ENCODE measurements at places on chromosomes 6 and 20.

DNA sequence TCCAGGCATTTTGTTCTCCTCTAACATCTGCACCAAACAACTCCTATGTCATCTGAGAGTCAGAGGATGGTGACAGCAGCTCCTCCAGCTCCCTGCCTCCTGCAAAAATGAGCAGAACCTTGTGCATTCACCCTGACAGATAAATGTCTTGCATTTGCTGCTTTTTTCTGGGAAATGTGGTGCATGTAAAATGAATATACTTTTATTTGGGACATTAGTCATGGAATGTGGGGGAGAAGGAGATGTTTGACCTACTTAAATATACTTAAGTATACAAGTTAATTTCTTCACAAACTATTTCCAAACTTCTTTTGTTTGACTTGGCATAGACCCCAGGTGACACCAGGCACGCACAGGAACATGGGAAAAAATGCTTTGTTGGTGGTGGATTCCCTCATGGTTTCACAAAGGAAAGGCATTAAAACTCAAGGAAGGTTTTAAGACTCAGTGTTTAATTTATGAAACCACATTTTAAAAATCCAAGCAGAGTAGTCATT is 181.8 kb upstream of the MCHR2 start:
- peak; percentile 95 for DNase-seq

- DNase-seq: no peak
These were observed 223.7 kb upstream of the QKI start for GRCh38 chr6:163190786-163191185.

GRCh38 chr6:130815200-130816071 is 11.8 kb upstream of the SMLR1 start:
- no peak for DNase-seq

GRCh38 chr6:129162605-129163004 is 279.7 kb downstream of the LAMA2 start:
- DNase-seq: no peak

- peak; percentile 77 for DNase-seq
These were observed 85.5 kb upstream of the NT5E start for GRCh38 chr6:85364344-85364743.

DNA sequence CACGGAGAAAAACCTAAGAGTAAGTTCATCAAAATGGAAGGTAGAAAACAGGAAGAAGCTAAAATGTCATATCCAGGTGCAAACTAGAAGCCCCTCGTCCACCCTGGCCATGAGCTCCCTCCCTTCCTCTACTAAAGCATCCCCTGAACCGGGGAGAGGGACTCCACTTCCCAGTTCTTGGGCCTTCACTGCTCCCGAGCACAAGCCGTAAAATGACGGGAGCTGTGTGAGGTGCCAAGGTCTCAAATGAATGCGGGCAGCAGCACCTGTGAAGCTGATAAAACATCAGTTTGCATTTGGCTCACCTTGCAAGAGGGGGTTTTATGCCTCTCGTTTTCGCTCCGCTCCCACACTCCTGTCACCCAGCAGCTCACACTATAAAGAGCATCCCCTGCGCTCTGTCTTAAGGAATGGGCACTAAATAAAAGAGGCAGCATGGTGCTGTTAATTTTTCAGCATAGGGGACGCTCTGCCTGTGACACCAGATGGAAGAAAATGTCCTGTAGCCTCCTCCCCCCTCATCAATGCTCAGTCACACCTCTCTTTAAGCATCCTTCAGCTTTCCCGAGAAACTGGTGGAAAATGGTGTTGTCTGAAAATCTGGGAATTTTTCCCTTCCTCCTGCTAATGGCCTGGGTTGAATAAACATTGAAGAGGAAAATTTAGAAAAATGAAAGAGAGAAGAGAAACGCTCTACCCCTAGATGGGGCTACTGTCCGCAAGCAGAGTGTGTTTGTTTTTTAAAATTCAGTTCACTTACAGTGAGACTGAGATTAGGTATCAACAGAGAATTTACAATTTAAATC is 563.0 kb upstream of the AGPAT4 start:
- no peak for DNase-seq

DNA sequence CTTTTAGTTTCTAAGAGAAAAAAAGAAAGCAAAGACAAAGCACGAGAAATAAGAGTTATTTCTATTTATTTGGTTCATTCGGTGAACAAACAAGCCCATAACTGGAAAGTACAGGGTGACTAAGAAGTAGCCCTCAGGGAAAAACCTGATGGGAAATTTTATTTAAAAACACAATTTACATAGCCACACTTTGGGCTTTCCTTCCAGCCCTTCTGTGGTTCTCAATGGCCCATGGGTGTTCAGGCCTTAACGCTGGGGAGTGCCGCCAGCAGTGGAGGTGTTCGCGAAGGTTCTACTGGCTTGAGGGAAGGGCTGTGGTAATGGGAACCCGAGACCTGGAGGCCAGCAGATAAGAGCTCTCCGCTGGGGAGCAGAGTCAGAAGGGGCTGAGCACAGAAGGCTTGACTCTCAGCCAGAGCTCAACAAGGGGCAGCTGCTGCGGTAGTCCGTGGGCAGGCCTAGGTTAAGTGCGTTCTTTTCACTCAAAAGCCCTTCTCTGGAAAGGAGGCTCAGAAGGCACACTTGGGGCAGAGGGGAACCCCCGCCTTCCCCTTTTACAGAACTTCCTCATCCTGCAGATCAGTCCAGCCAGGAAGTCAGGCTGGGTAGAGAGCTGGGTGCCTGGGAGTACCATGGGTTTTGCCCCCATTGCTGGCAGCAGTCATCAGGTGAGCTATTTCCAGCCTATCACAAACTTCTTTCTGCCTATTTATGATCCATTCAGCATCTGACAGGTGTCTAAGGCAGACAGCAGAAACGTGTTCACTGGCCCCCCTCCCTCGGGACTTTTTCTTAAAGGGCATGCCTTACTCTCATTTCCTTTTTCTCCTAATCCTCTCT is 8.8 kb upstream of the CD83 start:
- DNase-seq: no peak

GRCh38 chr6:137231895-137232294 is 12.7 kb upstream of the IFNGR1 start:
- DNase-seq: no peak

DNA sequence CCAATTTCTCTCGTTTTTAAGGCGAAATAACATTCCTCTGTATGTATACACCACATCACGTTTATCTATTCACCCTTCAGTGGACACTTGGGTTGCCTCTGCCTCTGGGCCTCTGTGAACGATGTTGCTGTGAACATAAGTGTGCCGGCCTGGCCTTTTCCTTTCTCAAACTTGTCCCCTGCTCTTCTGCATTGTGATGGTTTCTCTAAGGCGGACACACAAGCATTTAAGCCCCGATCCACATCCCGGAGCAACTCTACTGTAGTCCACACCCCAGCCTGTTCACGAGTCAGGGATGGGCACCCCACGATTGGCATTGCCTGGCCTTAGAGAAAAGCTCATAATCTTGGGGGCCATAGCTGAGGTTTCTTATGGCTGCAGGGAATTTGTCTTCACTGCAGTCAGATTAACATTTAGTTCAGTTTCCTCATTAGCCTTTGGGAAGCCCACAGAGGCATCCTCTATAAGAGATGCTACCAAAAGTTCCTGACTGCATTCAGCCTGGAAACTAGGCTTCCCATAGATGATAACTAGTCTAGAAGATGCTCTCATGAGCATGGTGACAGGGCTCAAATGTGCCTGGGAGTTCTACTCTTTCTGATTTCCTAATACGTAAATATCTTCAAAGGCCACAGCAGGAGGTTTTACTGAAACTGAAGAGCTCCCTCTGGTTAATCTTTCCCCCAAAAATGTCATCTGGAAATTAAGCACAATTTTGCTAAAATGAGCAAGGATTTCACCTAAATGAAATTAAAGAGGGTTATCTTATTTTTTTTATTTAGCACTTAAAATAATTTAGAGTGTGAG is 762 bp downstream of the ZC3H12D start:
- DNase-seq: no peak

DNA sequence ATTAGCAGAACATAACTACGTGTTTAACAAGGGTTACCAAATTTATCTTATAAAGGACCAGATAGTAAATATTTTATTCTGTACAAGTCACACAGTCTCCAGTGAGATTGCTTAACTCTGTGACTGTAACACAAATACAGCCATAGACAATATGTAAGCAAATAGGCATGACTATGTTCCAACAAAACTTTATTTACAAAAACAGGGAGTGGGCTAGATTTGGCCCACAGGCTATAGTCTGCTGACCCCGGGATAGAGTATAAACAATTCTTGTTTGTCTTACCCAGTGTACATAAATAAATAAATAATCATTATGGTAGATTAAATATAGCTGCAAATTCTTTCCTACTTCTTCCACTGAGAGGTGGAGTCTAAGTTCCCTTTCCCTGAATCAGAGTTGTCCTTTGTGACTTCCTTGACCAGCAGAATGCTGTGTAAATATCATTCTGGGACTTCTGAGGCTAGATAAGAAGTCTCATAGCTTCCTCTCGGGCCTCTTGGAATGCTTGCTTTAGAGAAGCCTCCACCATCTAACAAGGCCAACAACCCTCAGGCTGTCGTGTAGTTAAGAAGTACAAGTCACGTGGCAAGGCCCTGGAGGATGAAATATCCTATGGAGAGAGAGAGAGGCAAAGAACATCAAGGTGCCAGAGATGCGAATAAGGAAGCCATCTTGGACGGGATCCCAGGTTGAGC is 59.1 kb upstream of the TMEM244 start:
- no peak for DNase-seq

DNA sequence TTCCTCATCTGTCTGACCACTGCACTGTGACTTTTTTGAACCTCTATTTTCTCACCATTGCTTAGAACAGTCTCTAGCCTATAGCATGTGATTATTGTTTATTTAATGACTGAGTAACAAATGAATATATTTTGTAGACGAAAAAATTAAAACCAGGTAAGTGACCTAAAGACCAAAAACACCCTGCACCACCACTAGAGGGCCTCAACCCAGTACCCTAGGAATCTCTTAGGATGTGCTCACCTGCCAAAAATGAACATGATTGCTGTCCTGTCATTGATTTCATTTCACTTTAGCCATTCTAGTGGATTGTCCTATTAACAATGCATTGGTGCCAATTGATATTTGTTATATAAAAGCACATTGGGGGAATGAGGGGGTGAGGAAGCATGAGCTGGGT is 199.1 kb downstream of the COL9A1 start:
- no peak for DNase-seq

- DNase-seq: no peak
These were observed 463 bp upstream of the HLA-DMB start for GRCh38 chr6:32941214-32941768.

- DNase-seq: no peak
These were observed 1.1 kb downstream of the CCDC170 start for GRCh38 chr6:151494936-151495320.

DNA sequence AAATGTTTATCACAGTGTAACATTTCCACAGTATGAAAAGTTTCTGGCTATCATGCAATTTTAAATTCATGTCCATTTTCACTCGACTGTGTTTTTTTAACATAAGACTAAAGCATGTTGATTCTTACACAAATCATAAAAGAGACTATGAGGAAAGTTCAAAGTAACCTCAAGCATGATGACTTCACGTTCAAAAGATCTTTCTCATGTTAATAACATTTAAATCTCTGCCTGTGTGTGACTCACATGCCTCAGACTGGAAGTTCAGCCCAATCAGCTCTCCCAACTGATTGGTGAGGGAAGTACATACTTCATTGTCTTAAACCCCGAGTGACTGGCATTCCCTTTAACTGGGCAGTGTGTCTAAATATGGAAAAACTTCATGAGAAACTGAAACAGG is 37.4 kb downstream of the ATXN1 start:
- DNase-seq: peak; percentile 69

DNA sequence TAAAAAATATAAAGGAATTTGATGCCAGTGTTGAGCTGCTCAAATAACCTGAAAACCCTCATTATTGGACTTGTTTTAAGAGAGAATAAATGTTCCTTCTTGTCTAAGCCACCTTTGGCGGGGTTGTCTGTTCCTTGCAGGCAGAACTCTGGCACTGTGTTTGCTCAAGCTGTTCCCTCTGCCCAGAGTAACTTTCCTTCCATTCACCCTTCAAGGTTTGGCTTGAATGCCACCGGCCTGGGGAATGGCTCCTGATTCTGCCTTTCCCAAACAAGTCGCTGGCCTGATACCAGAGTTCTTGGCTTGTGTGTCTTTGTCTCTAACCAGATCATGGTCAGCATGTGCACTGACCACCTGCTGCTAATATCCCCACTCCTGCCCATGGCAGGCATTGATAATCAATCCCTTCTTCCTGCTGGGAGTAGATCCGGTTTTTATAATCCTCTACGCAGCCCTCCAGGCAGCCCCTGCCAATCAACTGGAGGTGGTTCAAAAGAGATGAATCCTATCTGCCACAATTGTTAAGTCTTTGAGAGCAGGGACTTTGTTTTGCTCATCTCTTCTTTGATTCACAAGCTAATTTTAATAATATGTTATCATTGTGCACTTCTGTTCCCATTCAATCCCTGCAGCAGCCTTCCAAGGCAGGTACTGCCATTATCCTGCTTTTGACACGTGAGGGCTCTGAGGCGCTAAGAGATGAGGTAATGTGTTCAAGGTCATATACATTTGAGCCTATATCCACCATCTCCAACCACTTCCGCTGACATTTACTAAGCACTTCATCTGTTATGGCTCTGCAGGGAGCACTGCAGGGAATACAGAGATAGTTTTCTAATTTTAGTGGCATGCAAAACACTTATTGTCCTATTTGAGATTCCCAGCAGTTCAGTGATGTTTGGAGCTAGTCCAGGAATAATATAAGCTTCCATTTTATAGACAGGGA is 3.1 kb upstream of the CCM2L start:
- DNase-seq: no peak

DNA sequence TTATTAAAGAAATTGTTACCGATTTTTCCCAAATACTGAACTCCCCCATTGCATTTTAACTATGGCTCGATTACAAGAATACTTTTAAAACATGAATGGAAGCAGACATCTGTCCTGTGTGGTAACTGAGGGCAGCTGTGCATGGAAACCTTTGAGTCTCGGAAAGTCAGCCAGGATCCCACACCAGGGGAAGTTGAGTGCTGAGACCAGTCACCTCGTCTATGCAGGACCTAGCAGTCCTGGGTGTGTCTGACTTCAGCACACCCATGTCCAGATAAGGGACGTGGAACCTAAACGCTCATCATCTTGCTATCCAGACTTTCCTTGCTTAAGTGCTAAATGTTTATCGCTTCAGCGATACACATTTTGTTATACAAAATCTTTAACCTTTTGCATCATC is 6.1 kb downstream of the RIN2 start:
- DNase-seq: no peak

DNA sequence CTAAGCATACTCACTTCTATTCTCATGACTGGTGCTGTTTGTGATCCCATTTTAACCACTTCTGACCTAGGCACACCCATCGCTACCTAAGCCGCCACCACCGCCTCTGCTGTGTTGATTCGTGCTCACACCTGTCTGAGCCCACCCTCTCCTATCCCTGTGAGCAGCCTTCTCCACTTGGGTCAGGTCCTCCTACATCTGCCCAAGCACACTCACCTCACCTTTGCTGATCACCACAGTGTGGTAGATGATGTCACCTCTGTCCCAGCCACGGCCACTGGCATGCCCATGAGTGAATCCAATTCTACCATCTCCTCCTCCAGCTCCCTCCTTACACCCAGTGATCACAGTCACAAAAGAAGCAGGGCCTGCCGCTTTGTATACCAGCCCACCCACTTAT is 20.8 kb downstream of the MUC22 start:
- no peak for DNase-seq

Measured in HFF-Myc (cell line).